ENCODE measurements at places on chromosomes 4 and X. TPM values are rescaled to one million over a fixed set of nuclear protein-coding genes. Genes with fewer than 3 reads are reported as not detected.

The NPFFR2 gene
- not detected for total RNA-seq

DNA sequence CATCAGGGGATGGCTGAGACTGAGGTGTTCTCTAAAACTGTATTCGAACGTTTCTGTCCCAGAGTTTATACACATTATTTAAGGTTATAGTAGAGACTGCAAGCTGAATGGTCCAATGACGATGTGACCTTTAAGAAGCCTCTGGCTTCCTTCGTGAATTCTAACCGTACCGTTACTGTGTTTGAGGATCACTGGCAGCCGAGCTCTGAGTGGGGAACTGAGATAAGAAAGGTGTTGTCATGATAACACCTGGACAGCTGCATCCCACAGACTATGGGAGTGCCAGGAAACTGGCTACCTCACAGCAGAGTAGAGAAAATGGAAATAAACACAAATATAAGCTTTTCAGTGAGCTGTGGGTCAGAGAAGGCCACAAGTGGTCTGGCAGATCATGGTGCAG lies 59.0 kb downstream of the HMGB2 start:
- DNase-seq, result no peak

DNA sequence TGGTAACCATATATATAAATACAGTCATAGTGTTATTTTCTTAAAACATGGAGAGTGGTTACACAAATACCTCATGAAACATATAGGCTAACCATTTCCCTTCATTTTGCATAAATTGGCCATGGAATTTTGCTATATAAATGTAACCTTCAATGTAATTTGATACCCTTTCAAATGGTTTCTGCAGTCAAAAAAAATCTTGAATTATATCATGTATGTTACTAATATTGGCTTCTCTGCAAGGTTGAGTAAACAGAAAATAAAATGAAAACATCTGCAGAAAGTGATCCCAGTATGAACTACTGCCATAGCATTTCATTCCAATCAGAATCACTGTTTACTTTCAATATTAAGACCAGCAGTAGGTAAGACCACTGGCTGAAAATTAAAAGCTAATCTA lies 1165.9 kb upstream of the TENM3 start:
- DNase-seq, result no peak

DNA sequence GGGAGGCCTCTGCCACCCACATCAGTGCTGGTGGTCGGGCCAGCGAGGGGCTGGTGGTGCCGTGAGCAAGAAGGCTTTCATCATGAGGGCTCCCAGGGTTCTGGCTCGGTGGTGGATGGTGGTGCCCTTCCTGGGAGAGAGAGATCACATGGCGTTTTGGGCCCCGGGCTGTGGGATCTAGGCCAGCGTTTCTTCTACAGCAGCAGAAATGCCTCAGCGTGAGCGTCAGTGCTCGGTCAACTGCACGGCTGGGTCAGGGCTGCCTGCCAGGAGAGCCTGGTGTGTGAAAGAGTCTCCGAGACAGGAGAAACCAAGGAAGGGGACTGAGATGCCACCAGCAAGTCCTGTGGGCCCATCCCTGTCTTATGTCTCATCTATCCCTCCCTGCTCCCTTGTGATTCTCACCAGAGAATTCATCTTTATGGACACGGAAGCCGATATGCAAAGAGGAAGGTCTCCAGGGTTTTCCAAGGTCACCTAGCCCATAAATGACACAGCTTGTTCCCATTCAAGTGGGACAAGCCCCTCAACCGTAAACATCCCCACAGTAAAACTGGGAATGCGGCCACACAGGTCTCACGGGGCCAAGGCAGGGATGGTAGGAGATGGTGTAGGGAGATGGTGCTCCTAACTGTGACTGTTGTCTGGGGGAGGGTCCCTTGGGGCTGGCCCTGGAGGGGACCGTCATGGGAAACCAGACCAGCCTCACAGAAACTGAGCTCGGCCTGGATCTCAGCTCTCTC lies 99.2 kb downstream of the SORCS2 start:
- DNase-seq, result no peak

GRCh38 chr4:26713563-26714151 lies 129.8 kb downstream of the TBC1D19 start:
- no peak for DNase-seq

DNA sequence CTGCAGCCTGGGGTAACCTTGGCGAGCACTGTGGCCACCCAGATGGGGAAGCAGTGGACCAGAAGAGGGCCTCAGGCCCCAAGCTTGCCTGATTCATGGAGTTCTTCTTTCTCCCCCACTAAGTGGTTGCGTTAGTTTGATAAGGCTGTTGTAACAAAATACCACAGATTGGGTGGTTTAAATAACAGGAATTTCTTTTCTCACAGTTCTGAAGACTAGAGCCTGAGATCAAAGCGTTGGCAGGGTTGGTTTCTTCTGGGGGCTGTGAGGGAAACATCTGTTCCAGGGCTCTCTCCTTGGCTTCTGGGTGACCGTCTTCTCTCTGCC lies 105.7 kb upstream of the GATB start:
- no peak for DNase-seq

DNA sequence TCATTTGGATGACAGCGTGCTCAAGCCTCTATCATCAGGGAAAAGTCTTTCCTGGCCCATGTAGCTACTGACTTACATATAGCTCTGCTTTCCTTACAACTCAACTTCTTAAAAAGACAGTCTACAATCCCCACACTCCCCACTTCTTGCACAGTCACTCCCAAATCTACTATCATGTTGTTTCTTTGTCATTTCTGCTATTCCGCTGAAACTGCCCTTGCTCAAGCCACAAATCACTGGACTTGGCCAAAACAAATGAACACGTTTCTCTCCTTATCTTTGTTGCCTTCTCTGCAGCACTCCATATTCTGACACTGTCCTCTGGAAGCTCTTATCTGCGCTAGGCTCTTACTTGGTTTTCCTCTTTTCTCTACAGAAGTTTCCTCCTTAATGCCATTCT lies 28.2 kb downstream of the GPRIN3 start:
- DNase-seq, result no peak

The INPP4B gene
- 19.1 TPM for total RNA-seq

The PAGE2 gene
- not detected for total RNA-seq

GRCh38 chr4:26137288-26137687 lies 183.5 kb upstream of the RBPJ start:
- DNase-seq, result no peak

The MCUB gene
- 36.5 TPM for total RNA-seq

The FGB gene
- not detected for total RNA-seq

- no peak for DNase-seq
Observed at GRCh38 chrX:110699109-110699508, 96.5 kb downstream of the CHRDL1 start.

The ARMCX1 gene
- 48.2 TPM for total RNA-seq

The FAM184B gene
- total RNA-seq, result not detected

DNA sequence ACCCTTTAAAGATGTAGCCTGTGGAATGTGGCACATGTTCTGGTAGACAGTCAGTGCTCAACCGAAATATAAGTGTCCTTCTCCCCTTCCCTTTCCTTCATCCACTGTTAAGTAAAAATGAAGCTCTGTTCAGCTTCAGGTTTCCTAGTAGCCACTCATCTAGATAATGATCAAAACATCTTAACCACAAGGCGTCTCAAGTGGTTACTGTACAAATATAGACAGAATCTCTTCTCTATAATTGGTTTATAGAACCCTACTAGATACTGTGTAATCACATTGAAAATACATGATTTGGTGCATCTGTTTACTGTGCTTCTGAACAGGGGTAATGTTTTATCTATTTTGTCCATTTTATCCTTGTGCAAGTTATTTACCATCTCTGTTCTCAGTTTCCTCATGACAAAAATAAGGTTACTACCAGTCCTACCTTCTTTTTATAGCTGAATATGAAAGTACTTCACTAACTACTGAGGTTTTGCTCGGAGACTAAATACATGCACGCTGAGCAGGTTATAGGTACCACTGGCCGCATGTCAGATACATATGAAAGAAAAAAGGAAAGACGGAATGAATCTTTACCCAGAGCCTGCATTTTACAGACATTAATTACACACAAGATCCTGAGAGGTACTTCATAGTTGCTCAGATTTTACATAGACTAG lies 20.3 kb upstream of the SLC25A4 start:
- DNase-seq, result no peak

DNA sequence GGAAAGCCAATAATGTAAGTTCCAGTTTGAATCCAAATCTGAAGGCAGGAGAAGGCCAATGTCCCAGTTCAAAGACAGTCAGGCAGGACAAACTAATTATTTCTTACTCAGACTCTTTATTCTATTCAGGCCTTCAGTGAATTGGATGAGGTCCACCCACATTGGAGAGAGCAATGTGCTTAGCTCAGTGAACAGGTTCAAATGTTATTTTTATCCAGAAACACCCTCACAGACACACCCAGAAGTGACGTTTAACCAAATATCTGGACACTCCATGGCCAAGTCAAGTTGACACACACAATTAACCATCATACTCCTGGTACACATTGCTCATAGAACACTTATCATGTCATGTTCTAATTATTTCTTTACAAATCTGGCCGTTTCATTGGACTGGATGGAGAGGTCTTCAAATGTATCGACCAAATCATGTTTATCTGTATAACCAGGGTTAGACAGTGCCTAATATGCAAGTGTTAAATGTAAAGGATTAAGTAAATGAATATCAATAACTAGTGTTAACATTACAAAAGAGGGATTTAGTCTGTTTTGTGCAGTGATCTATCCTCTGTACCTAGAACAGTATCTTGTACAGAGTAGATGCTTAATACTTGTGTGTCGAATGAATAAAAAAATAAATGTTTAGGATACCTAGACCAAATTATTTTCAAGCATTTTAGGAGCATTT lies 27.1 kb upstream of the XK start:
- DNase-seq, result no peak

- peak; percentile 86 for DNase-seq
Observed at GRCh38 chrX:10190367-10190766, 33.6 kb downstream of the CLCN4 start.

DNA sequence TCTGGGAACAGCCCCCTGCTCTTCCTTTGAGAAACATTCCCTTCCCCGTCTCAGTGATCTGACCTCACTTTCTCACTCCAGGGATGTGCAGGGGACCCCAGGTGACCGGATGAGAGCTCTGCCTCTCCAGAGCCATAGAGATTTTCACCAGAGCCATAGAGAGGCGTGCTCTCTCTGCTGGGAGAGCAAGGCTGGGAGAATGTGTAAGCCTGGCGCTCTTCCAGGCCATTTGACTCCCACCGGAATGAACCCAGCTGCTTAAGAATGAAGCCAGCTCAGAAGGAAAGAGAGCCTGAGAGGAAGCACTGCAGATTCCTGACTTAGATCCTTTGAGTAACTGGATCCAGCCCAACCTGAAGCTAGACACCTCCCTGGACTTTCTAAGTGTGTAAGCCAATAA lies 106.4 kb downstream of the DHX15 start:
- DNase-seq, result peak; percentile 28

GRCh38 chr4:183097231-183098018 lies 1.6 kb upstream of the WWC2 start:
- no peak for DNase-seq
